ENCODE measurements at places on chromosomes 7 and 10. TPM values are rescaled to one million over a fixed set of nuclear protein-coding genes. Genes with fewer than 3 reads are reported as not detected.

- H3K27ac ChIP-seq = no peak overlapping the region
- no peak overlapping the region for H3K4me3 ChIP-seq
- H3K27me3 ChIP-seq = no peaks in the 10 kb centered on the region
- no peaks in the 10 kb centered on the region for H3K4me1 ChIP-seq
- no peak for DNase-seq
These were observed 194.9 kb downstream of the SKIDA1 start for GRCh38 chr10:21330628-21331020.

GRCh38 chr7:1952169-1952760 lies 280.5 kb downstream of the MAD1L1 start:
- no peak overlapping the region for H3K4me3 ChIP-seq
- H3K27ac ChIP-seq = no peak overlapping the region
- peaks cover 19% of the 10 kb centered on the region for H3K4me1 ChIP-seq

DNA sequence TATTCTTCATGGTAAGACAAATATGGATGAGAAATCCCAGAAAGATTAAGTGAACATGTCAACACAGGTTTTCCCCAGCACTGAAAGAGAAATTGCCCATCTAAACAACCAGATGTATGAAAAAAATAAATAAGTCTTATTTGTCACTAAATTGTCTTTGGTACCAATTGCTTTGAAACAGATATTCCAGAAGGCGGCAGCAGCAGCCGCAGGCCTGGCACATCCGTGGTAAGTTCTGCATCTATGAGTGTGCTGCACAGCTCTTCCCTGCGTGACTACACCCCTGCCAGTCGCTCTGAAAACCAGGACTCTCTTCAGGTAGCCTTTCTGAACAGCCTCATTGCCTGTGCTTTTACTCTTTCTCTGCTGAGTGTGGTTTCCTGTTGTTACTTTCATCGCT lies 49.7 kb upstream of the GATAD1 start:
- no peaks in the 10 kb centered on the region for H3K4me1 ChIP-seq
- no peak overlapping the region for H3K27ac ChIP-seq
- H3K4me3 ChIP-seq = no peak overlapping the region
- no peak for DNase-seq
- H3K27me3 ChIP-seq = no peaks in the 10 kb centered on the region
- H3K36me3 ChIP-seq = peaks cover 46% of the 10 kb centered on the region

- no peak overlapping the region for H3K27ac ChIP-seq
- no peaks in the 10 kb centered on the region for H3K4me1 ChIP-seq
- no peaks in the 10 kb centered on the region for H3K36me3 ChIP-seq
- no peaks in the 10 kb centered on the region for H3K27me3 ChIP-seq
- DNase-seq = no peak
- no peak overlapping the region for H3K4me3 ChIP-seq
These were observed 248.5 kb upstream of the GRB10 start for GRCh38 chr7:51031216-51031615.

DNA sequence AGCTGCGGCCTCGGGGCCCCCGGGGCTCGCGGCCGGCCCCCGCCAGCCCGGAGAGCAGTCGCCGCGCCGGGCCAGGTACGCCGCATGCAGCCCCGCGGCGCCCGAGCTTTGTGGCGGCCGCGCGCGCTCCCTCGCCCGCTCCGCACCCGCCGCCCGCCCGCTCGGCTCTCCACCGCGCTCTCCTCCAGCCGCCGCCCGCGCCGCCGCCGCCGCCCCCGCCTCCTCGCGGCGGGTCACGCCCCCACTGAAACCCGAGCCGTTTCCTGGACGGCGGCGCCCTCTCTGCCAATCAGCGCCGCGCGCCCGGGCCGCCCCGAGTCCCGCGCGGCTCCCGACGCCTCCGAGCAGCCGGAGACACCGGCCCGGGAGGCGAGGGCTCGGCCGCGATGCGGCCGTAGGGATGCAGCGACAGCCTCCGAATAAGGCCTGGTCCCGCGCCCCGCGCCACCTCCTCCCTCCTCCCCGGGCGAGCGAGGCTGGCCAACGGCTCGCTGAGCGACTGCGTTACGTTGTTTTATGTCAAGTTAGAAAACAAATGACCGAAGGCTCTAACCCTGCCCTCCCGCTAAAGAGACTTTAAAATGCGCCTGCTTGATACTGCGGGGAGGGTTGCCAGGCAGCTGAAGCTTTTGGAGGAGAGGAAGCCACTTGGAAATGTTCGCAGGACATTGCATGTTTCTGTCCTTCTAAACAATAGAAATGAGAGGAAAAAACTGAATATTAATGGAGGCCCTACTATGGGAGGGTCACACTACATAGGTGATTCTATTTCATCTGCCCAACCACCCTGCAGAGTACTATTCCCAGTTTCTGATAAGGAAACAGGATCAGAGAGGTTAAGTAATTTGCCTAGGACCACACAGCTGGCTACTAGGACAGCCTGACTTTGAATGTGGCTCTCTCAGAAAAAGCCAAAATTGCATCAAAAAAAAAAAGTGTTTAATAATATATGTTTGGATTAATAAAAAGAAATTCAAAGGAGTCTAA lies at the start of gene FGFR2:
FGFR2 (minus strand) TSS at position 182 of the 987 bp plus-strand sequence. CDS start 4,627 bp downstream, outside the sequence.
- peaks cover 33% of the 10 kb centered on the region for H3K27me3 ChIP-seq
- DNase-seq = peak; percentile 27
- H3K36me3 ChIP-seq = no peaks in the 10 kb centered on the region
- no peak within 1 kb of the TSS for H3K27ac ChIP-seq

DNA sequence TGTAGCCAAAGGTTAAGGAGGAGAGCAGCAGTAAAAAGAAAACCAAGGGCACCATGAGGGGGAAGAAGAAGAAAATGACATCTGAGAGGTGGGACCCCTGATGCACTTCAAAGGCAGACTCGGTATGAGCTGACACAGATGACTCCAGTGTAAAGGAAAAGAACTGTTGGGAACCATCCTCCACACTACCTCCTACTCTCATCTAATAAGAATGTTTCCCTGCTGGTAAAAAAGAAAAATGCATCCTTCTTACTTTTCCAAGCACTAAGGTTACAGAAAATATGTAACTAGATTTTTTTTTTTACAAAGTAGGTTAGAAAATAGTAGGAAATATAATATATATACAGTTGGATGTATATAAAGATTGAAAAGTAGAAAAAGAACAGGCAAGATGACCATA lies 16.9 kb downstream of the TAS2R41 start:
- H3K27ac ChIP-seq = no peak overlapping the region
- no peaks in the 10 kb centered on the region for H3K4me1 ChIP-seq
- no peaks in the 10 kb centered on the region for H3K36me3 ChIP-seq
- no peak for DNase-seq
- H3K4me3 ChIP-seq = no peak overlapping the region

DNA sequence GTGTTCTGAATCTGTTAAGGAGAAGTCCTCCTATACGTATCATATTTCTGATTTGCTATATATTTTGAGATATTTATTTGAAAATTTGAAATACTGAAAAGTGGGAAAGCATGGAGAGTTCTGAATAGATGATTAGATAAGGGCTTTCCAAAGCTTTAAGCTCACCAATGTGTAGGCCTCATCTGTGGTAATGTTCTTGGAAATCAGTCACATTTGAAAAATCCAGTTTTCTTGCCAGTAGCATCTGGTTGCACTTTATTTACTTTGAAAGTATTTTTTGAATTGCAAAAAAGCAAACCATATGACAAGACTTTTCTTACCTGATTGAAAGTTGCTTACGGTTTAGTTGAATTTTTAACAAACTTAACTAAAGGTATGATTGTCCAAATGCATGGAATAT lies 21.7 kb downstream of the ADD3 start:
- H3K36me3 ChIP-seq = no peaks in the 10 kb centered on the region
- DNase-seq = no peak
- H3K27ac ChIP-seq = no peak overlapping the region
- no peaks in the 10 kb centered on the region for H3K27me3 ChIP-seq
- peaks cover 34% of the 10 kb centered on the region for H3K4me1 ChIP-seq
- H3K4me3 ChIP-seq = no peak overlapping the region

GRCh38 chr10:11150231-11150731 lies 132.6 kb downstream of the CELF2 start:
- H3K4me1 ChIP-seq = peaks cover 80% of the 10 kb centered on the region
- H3K36me3 ChIP-seq = no peaks in the 10 kb centered on the region
- peak; percentile 75 for DNase-seq
- H3K4me3 ChIP-seq = peak overlapping the region; percentile 78

DNA sequence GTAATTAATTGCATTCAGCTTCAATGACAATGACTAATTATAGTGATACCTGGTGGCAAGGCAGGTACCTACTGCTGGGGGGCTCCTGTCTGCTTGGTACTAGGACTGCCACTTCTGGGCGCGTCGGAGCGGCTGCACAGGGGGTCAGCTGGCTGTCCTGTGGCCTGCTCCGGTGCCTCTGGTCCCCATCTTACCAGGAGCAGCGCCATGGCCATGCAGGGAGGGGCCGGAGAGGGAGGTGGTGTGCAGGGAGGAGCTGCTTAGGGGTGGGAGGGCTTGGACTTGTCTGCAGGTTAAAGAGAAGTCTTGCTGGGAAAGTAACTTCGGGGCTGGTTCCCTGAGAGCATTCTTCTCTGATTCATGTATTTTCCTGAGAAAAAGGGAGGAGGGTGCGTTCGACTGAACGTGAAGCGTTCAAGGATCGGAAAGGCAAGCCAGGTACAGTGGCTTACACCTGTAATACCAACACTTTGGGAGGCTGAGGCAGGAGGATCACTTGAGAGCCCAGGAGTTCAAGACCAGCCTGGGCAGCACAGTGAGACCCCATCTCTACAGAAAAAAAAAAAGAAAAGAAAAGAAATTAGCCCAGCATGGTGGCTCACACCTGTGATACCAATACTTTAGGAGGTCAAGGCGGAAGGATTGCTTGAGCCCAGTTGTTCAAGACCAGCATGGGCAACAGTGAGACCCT lies 15.4 kb downstream of the CUX1 start:
- H3K4me3 ChIP-seq = no peak overlapping the region
- H3K4me1 ChIP-seq = no peaks in the 10 kb centered on the region
- peaks cover 3% of the 10 kb centered on the region for H3K36me3 ChIP-seq
- no peaks in the 10 kb centered on the region for H3K27me3 ChIP-seq
- no peak overlapping the region for H3K27ac ChIP-seq

- no peaks in the 10 kb centered on the region for H3K36me3 ChIP-seq
- no peaks in the 10 kb centered on the region for H3K4me1 ChIP-seq
- no peak for DNase-seq
- no peak overlapping the region for H3K27ac ChIP-seq
- no peak overlapping the region for H3K4me3 ChIP-seq
These were observed 55.9 kb downstream of the ELFN1 start for GRCh38 chr7:1725766-1726630.

- H3K36me3 ChIP-seq = no peaks in the 10 kb centered on the region
- no peaks in the 10 kb centered on the region for H3K4me1 ChIP-seq
- DNase-seq = no peak
These were observed 453.7 kb downstream of the SDK1 start for GRCh38 chr7:3754493-3755341.

DNA sequence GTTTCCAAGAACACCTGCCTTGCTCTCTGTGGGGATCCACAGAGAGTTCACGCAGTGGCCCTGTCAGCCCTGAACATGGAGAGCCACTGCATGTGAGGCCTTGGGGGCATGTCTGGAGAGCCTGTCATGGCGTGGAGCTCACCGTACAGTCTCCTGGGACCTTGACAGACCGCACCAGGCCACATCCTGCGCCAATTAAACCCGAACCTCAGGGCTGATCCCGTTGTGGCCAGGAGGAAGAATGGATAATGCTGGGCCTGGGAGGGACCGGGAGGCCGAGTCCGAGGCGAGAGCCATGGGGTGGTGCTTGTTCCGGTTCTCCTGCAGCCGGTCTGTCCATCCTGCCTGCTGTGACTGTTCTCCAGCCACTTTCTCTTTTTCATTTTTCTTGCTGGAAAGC lies 68.7 kb downstream of the DNAJB6 start:
- no peak overlapping the region for H3K4me3 ChIP-seq
- H3K27me3 ChIP-seq = no peaks in the 10 kb centered on the region
- no peak for DNase-seq
- H3K4me1 ChIP-seq = no peaks in the 10 kb centered on the region

DNA sequence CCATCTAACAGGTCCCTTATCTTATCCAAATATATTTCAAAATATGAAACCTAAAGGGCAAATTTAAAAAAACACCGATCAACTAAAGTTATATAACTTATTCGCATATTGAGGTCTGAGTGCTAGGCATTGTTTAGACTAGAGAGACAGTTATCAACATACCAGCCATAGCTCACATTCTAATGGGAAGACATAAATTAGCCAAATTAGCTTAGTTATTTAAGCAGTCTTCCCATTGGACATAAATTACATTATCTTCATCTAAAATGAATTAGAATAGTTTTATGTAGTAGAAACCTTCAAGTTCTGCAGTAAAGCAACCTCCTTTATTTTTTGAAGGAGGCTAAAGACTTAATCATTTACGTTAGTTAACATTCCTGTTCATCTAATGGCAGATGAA lies 17.4 kb downstream of the KIF5B start:
- H3K27ac ChIP-seq = no peak overlapping the region
- no peak overlapping the region for H3K4me3 ChIP-seq
- peaks cover 67% of the 10 kb centered on the region for H3K36me3 ChIP-seq
- no peaks in the 10 kb centered on the region for H3K27me3 ChIP-seq
- DNase-seq = no peak
- peaks cover 24% of the 10 kb centered on the region for H3K4me1 ChIP-seq

GRCh38 chr7:16753932-16754855 lies 639 bp downstream of the TSPAN13 start:
- peaks cover 8% of the 10 kb centered on the region for H3K4me1 ChIP-seq
- H3K27me3 ChIP-seq = peaks cover 24% of the 10 kb centered on the region
- no peaks in the 10 kb centered on the region for H3K36me3 ChIP-seq
- no peak overlapping the region for H3K27ac ChIP-seq

DNA sequence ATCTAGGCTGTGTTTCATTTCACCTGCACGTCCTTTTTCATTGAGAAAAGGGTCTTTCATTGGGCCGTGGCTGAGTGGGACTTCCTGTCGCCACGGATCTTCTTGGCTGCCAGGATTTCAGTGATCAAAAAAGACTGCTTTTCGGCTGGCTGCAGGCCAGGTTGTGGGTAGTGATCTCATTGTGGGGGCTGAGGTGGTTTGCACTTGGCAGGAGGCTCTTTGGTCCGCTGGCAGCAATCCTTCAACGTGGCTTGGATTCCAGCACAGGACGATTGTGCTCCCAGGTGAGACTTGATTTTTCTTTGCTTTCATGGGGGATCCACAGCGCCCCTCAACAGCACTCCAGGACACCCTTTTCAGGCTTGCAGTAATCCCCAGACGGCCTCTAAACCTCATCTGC lies 29.0 kb upstream of the ZNF273 start:
- H3K4me3 ChIP-seq = no peak overlapping the region
- no peak for DNase-seq
- no peaks in the 10 kb centered on the region for H3K36me3 ChIP-seq

RELN gene
- not detected for total RNA-seq

SPAM1 gene
- total RNA-seq = not detected

DRGX gene
- not detected for total RNA-seq

APBB1IP gene
- 86.4 TPM for total RNA-seq

A1CF gene
- total RNA-seq = not detected

SFTPA1 gene
- total RNA-seq = not detected

SLC13A1 gene
- total RNA-seq = not detected

NUTM2B gene
- 2.4 TPM for total RNA-seq

VENTX gene
- total RNA-seq = not detected
